ENCODE measurements at places on chromosomes 1 and 21.

DNA sequence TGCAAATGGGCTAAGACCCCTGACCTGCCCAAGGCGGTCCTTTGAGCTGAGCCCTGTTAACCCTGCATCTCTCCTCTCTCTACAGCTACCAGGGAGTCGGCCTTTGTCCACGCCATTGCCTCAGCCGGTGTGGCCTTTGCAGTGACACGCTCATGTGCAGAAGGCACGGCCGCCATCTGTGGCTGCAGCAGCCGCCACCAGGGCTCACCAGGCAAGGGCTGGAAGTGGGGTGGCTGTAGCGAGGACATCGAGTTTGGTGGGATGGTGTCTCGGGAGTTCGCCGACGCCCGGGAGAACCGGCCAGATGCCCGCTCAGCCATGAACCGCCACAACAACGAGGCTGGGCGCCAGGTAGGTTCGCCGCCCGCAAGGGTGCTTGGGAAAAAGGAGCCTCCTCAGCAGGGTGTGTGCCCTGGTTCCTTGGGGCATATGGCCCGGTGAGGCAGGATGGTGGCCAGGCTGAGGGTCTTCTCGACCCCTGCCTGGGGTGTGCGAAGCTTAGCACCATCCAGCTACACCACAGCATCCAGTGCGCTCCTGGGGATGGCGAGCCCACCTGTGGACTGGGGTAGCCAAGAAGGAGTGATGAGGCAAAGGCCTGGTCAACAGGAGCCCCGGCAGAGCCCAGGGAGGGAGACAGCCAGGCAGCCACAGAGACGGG, 31.8 kb upstream of the ARF1 start:
- DNase-seq: no peak

DNA sequence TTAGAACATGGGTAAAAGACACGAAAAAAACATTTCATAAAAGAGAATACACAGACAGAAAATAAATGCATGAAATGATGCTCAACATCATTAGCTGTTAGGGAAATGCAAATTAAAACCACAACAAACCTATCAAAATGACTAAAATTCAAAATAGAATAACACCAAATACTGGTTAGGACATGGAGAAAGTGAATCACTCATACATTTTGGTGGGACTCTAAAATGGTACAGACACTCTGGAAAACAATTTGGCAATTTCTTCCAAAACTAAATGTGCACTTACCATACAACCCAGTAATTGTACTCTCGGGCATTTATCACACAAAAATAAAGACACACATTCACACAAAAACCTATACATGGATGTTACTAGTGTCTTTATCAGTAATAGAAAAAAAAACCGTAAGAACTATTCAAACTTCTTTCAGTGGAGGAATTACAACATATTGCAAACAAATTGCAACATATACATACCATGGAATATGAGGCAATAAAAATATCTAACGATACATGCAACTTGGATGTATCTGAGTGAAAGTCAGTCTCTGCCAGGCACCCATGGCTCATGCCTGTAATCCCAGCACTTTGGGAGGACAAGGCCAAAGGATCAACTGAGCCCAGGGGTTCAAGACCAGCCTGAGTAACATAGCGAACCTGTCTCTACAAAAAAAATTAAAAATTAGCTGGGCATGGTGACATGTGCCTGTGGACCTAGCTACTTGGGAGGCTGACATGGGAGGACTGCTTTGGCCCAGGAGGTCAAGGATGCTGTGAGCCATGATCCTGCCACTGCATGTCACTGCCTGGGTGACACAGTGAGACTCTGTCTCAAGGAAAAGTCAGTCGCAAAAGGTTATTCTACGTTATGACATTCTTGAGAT, 19.6 kb downstream of the HSF2BP start:
- DNase-seq: peak; percentile 35

DNA sequence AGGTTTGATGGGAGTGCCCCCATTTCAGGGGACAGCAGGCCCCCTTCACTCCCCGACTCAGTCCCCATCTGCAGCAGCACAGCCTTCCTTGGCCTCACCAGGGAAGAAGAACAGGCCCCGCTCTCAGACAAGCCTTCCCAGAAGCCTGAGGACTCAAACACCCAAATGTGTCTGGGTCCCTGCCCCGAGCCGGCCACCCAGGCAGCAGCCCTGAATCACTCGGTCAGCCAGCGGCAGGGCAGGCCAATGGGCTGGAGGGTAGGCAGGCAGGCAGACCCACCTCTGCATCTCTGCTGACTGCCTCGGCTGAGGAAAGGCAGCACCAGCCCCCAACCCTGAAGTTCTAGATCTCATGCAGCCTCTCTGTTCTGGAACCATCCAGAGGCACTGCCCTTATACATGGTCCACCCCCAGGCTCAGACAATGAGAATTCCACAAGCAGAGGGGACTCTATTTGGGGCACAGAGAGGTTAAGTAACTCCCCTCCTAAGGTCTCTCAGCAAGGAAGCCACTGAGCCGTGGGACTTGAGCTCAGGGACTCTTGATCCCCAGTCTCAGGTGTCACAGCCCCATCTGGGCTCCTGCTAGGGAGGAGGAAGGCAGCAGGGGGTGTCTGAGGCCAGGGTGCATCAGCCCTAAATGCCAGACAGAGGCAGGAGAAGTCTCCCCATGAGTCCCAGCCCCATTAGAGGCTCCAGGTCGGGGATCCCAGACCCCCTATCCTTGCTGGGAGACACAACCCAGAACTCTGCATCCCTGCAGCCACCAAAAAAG, 33.2 kb upstream of the RUNX3 start:
- DNase-seq: no peak

GRCh38 chr1:216434232-216434631, 11.0 kb upstream of the USH2A start:
- DNase-seq: no peak

DNA sequence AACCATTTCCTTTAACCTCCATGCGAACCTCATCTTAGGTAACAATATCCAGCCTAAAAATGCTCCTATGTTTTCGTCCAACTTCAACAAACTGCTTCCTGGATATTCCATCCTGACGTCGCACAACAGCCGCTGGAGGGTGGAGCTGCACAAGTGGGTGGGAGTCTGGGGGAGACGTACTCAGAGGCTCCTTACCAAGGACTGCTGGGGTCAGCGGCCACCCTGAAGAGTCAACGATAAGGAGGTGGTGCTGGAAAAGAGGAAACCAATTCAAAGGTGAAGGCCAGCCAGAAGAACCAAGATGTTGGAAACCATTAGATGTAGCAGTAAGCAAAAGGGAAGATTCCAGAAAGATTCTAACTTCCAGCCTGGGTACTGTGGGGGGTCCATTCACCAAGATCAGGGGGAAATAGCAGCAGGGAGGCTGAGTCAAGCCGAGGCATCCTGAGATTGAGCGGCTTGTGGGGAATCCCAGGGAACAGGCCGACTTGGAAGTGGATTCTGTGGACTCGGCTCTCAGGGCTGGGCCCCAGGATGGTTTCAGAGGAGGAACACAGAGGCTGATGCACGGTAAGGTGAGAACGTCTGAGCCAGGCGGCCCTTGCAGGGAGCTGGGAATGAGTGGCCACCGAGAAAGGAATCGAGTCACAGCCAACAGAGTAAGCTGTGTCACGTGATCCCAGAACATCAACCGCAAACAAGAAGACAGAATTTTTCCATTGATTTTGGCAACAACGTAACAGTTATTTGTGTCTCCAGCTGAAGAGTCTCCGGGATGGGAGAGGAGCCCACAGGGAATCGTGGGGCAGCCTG, 375.7 kb downstream of the NPHP4 start:
- no peak for DNase-seq

- DNase-seq: no peak
These were observed 19.9 kb downstream of the BEND5 start for GRCh38 chr1:48756683-48757316.

GRCh38 chr1:64936956-64937355, 29.4 kb downstream of the JAK1 start:
- DNase-seq: no peak

DNA sequence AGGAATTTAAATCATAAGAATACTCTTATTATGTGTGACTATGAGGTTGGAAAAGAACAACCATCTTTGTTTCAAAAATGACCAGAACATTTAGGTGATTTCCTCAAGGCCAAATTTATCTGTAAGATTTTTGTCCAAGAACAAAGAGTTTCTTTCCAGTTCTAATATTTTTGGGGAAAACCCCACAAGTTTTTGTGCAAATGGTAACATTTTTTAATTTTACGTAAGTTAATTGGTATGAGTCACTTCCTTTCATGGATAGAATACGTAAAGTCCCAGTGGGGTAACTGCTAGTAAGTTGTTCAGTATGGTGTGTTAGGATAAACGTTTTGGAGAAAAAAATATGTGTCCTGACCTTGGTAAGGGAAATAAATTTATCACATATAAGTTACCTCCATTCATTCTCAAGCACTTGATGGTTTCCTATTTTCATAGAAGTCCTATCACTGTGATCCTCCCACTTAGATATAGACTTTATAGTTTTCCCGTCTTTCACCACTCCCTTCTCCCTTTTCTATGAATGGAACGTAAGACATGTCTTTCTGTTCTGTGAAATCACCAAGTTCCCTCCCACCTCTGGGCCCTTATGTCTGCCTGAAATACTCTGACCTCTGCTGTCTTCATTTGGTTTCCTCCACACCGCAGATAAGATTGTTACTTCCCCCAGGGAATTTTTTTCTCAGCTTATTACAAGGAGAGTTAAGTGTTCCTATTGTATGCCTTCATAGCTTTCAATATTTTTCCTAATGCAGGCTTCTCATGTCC, 34.9 kb upstream of the TSNAX start:
- no peak for DNase-seq

DNA sequence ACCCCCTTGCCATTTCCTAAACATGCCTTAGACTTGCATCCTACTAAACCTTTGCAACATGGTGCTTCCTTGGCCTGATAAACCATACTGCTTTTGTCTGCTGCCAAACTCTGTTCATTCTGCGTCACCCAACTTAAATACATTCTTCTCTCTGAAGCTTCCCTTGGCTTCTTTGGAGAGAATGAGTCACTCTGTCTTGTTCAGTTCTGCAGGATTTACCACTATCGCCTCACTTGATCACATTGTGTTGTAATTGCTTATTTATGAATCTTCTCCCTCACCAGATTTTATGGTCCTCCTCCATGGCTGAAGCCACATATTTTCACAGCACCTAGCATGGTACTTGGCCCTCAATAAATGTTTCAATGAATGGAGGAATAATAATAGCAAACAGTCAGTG, 21.7 kb upstream of the TUT4 start:
- peak; percentile 34 for DNase-seq

GRCh38 chr21:39033878-39034589, 149.2 kb downstream of the PSMG1 start:
- peak; percentile 20 for DNase-seq

GRCh38 chr1:15693371-15693770, 9.3 kb downstream of the PLEKHM2 start:
- DNase-seq: no peak

- DNase-seq: peak; percentile 63
These were observed 13.5 kb downstream of the ESPN start for GRCh38 chr1:6438047-6438525.

DNA sequence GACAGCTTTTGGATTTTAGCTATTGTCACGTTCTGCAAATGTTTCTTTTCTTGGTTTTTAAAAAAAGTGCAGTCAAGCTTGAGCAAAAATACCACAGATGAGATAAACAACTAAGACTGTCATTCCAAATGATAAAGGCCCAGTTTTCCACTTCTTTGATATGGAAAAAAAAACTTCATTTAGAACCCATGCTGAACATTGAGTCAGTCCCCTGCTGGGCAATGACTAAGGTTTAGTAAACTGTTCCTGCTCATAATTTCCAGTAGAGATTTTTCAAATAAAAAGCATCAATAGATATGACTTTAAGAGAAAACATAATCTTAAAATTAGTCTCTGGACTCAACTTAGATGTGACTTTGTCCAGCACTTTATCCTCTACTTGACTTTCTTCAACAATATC, 167.9 kb upstream of the C8B start:
- DNase-seq: no peak

DNA sequence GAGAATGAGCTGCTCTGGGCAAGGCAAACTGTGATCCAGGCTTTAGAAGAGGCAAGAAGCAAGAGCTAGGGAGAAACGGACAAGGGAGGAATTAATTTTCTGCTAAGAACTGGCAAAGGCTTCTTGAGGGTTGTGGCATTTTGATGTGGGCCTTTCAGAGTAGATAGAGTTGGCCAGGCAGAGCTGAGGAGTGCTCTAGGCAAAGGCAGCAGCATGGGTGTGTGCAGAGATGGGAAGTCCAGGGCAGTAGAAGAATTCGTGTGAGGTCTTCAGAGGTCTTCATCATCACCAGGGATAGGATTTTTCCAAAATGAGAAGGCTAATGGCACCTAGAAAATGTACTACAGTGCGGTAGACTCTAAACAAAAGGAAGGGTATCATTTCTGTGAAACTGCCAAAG, 237.8 kb downstream of the LTN1 start:
- no peak for DNase-seq

- no peak for DNase-seq
These were observed 20.9 kb downstream of the PTPRU start for GRCh38 chr1:29256979-29257804.

GRCh38 chr1:58844176-58844575, 60.3 kb upstream of the JUN start:
- no peak for DNase-seq

- DNase-seq: peak; percentile 12
These were observed 1.5 kb upstream of the C2CD4D start for GRCh38 chr1:151841141-151841540.

GRCh38 chr21:14538483-14538882, 7.6 kb downstream of the SAMSN1 start:
- DNase-seq: no peak

GRCh38 chr1:230379462-230379861, 46.7 kb downstream of the PGBD5 start:
- no peak for DNase-seq

GRCh38 chr1:231590453-231591198, 36.0 kb upstream of the DISC1 start:
- DNase-seq: peak; percentile 49

GRCh38 chr1:31548534-31548906, 27.8 kb upstream of the TINAGL1 start:
- peak; percentile 52 for DNase-seq

DNA sequence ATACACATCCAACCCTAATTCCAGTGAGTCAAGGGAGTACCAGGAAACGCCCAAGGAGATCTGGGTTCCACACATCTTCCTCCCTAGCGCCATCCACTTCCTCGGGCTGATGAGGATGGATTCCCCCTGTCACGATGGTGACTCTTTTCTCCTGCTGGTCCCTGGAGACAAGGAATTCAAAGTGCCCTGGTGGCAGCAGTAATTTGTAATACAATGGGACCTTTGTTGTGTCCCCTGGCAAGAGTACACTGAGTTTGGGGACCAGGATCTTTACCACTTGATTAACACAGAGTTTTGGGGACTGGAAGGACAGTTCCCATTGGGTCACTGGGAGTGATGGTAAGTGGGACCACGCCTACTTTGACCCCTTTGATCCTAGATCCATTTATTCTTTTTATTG, 9.4 kb upstream of the JAK1 start:
- no peak for DNase-seq

GRCh38 chr1:230125640-230126528, 58.8 kb downstream of the GALNT2 start:
- DNase-seq: peak; percentile 50

GRCh38 chr1:15442759-15443158, 4.5 kb downstream of the CTRC start:
- DNase-seq: no peak

- peak; percentile 14 for DNase-seq
These were observed 2.0 kb upstream of the RCSD1 start for GRCh38 chr1:167627865-167628641.

- no peak for DNase-seq
These were observed 59.1 kb upstream of the SEC16B start for GRCh38 chr1:178028841-178029481.

- no peak for DNase-seq
These were observed 247.0 kb downstream of the KCNJ6 start for GRCh38 chr21:37669249-37669648.

Data from LoVo (cell line).